ENCODE measurements at places on chromosomes 6 and 20. TPM values are rescaled to one million over a fixed set of nuclear protein-coding genes. Genes with fewer than 3 reads are reported as not detected.

The ERVFRD-1 gene
- not detected for total RNA-seq

The NKAIN4 gene
- not detected for total RNA-seq

DNA sequence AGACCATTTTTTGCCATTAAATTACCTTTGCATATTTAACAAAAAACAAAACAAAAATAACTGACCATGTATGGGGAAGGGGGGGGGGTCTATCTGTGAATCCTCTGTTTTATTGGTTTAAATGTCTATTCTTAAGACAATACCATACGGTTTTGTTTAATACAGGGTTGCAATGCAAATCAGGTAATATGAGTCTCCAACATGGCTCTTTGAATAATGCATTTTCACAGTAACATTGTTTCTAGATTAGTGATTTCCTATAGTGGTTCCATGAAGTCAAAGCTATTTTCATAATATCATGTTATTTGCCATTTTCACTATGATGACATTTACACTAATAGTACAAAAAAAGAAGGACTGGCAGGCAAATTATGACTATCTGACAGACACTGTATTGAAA is 64.7 kb upstream of the LYRM2 start:
- no peak for DNase-seq

The CRISP2 gene
- not detected for total RNA-seq

- DNase-seq, result no peak
Measured at GRCh38 chr6:56691286-56691595, 48.6 kb upstream of the DST start.

DNA sequence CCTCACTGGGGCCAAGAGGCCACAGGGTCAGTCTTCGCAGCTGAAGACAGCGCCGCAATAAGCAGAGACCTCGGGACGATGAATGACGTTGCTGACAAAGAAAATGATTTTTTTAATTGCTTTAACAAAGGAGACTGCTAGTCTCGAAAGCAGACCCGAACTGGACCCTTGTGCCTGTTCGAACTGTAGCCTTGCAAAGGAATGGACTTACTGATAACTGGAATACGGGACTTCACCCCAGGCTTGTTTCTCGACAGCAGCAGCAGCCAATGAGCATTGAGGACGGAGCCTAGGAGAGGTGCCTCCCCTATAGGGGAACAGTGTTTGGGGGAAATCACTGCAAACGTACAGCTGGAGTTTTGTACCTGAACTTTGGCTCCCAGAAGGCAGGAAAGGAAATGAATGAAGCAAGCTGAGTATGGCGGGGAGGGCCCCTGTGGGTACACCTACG is 1.3 kb upstream of the TAF4 start:
- DNase-seq, result peak; percentile 28

- DNase-seq, result no peak
Measured at GRCh38 chr6:48844696-48845095, 618.4 kb downstream of the MMUT start.

The FLRT3 gene
- not detected for total RNA-seq

DNA sequence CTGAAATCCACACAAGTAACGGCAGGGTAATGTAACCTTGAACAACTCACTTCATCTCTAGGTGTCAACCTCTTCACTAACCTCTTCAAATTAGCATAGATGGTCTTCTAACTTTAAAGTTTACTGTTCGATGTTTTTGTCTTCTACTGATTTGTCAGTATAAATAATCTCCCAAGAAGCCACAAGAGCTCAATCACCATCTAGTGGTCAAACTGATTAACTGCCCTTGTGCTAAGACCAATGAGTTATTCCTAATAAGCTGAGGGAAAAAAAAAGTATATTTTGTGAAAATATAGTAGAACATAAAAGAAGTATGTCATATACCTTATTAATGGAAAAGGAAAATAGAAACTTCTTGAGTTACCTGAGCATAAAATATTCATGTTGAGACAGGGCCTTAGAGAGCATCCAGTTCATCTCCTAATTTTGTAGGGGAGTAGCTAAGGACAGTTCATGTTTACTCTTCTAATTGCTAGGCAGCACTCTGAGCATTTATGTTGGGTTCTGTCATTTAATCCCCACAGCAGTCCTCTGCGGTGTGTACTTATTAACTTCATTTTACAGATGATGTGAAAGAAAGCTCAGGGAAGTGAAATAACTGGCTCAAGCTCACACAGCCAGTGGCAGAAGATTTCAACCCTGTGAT is 317.1 kb downstream of the ESR1 start:
- DNase-seq, result no peak

DNA sequence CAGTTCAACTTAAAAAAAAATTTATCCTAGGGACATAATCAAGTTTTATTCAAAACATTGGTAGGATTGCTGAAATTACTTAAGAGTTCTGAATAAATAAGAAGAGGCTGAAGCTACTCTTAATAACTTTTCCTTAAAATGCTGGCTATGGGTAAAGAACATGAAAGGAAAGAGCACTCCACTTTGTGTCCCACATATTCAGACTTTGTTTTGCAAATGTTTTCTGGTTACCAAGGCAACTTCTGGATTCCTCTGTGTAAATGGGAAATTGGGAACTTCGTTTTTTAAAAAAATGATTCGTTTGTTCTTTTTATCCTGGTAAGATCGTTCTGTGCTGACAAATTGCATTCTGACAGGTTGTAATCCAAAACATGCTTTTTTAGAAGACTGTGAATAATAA is 115.0 kb downstream of the KIF6 start:
- DNase-seq, result no peak

DNA sequence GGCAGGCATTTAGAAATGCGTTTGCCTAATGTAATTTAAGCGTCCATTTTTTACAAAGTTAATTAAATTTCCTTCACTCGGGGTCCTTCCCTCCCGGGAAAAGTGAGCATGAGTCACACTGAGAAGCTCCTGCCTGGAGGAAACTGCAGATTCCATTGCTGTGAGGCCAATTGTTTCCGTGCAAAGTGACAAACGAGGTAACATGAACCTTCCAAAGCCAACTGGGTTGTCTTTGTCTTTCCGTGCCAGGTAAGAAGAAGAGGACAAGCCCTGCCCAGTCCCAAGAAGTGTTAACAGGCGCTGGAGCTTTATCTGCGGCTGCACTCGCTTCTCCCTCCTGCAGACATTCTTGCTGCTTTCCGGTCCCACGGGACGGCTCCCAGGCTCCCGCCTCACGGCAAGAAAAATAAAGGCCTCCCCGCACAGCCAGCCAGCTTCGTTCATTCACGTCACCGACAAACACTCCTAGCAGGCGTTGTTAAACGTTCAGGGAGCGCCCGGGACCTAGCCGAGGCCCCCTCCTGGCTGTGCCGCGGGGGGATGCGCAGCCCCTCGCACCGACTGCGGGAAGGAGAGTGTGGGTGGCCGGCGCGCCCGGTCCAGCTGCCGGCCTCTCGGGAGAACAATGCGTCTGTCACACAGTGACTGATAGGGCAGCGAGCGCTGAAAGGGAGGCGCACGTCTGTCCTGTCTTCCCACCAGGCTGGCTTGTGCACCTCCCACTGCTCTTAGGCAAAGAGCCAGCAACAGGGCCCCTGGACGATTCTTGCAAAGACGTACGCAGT is 61.5 kb upstream of the HDDC2 start:
- DNase-seq, result no peak

DNA sequence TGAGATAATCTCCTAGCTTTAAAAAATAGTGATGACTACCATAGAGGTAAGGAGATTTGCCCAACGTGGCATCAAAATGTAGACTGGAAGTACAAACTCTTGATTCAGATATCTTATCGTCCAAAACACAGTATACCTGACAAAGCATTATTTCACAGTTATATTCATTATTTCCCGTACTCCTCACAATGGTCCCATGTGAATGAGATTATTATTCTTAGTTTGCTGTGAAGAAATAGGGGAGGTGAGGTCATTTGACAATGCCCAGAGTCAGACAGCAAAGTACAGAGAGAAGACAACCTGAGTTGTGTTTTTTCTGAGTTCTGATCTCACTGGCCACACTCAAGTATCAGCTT is 1.2 kb upstream of the TFB1M start:
- no peak for DNase-seq

The C6orf118 gene
- not detected for total RNA-seq

- DNase-seq, result no peak
Measured at GRCh38 chr20:5297280-5298004, 19.3 kb downstream of the PROKR2 start.

- DNase-seq, result no peak
Measured at GRCh38 chr20:2920473-2920872, 47.2 kb downstream of the PTPRA start.

- DNase-seq, result no peak
Measured at GRCh38 chr6:25534942-25535631, 116.9 kb upstream of the SCGN start.

- no peak for DNase-seq
Measured at GRCh38 chr6:110125361-110125760, 54.1 kb downstream of the WASF1 start.

DNA sequence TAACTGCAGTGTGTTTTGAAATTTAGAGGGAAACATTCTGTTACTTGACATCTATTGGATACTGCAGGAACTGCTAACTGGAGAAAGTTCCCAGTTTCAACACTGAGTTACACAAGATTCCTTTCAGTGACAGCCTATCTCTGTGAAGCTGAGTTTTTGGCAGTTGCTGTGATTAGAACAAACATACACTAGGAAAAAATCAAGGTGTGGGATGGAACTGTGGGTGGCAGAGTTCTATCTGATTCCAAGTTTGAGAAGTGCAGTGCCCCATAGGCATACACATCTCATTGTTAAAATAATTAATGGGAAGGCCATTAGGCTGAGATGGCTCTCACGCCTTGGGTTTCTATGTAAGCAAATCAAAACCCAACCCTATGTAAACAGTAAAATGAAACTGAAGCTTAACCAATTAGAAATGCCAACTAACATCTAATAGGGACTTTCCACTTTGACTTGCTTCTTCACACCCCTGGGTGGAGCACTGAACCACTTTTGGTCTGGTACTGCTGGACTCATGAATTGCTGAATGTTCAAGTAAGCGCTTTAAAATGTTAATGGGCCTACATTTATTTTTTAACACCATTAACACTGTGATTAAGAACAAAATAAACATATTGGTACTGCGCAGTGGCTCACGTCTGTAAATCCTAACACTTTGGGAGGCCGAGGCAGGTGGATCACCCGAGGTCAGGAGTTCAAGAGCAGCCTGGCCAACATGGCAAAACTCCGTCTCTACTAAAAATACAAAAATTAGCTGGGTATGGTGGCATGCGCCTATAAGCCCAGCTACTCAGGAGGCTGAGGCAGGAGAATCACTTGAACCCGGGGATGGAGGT is 55.2 kb upstream of the TBC1D7 start:
- peak; percentile 13 for DNase-seq

DNA sequence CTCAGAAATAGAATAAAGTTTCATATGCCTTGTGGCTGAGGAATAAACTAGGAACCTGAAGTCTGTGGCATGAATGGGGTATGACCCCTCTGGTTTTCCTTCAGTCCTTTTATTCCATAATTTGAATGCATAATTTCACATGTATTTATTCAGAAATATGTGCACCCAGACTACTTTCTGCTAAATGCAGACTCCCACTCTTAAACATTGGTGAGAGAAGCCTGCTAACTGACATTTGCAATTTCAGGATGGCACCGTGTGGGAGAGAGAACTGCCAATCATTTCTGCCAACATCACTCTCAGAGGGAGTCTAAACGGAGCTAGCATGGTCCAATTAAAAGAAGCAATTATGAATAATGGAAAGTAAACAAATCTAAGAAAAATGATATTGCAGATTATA is 141.3 kb downstream of the ADGRB3 start:
- DNase-seq, result no peak

DNA sequence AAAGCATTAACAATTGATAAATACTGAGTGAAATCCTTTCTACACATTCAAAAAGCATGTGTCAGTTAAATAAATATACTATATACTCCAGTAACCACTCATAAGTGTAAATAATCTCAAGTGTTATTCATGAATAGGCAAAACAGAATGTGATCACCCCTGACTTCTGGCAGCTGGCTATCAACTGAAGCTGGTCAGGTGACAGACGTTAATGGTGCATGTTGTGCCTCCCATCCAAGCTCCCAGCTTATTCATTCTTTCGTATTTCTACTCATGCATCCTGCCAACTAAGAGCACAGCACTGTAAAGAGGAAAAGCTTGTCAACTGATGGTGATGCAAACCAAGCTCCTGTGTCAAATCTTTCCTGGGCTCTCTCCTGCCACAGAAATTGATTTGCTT is 7.7 kb downstream of the PSMB1 start:
- no peak for DNase-seq

The RBPJL gene
- total RNA-seq, result not detected

GRCh38 chr20:46133886-46134654 is 16.0 kb downstream of the CD40 start:
- no peak for DNase-seq

GRCh38 chr6:6810727-6811126 is 222.2 kb downstream of the LY86 start:
- DNase-seq, result peak; percentile 31

DNA sequence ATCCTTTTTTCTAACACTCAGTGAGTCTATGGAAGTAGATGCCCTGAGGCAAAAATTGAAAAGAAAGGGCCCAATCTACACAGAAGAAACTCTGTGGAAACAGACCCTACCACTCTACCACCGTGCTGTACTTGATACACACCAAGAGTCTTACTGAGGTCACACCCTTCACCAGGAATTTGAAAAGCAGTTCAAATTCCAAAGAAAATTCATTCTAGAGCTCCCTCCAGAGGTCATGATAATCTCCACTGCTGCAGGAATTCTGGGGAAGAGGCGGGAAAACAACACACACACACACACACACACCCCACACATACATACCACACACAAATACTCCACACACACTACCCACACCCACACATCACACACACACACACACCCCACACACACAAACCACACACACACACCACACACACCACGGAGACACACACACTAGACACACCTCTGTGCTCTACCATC is 336.8 kb downstream of the HDGFL1 start:
- no peak for DNase-seq

The HTR1E gene
- total RNA-seq, result not detected

The EEF1A1 gene
- total RNA-seq, result 17,144 TPM

GRCh38 chr6:98384801-98385200 is 449.6 kb upstream of the POU3F2 start:
- no peak for DNase-seq

GRCh38 chr6:79821859-79822258 is 125.5 kb downstream of the ELOVL4 start:
- DNase-seq, result no peak

DNA sequence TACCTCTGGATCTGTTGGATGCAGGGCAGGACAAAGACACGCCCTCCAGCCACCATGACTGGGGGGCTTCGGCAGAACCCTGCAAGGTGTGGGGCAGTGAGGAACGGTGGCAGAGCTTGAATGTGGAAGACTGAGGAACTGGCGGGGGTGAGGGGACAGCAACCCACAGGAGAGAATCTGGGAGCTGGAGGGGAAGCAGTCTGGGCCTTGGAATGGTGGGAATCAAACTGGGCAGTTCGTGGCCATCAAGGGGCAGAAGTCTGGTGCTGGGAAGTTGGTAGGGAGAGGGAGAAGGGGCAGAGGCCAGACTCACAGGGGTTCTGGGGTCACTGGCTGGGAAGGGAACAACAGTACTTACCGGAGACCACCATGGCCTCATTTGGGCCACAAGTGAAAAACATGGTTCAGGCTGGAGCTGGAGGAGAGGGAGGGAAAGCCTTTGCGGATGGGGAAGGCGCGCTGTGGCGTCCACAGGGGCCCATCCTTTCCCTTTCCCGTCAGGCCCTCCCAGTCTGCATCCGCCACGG is 635 bp downstream of the FLOT1 start:
- DNase-seq, result no peak

All from activated CD4-positive, alpha-beta memory T cell treated with anti-CD3 and anti-CD28 coated beads for 36 hours (primary cell).